ENCODE measurements at places on chromosomes 7 and 10.

DNA sequence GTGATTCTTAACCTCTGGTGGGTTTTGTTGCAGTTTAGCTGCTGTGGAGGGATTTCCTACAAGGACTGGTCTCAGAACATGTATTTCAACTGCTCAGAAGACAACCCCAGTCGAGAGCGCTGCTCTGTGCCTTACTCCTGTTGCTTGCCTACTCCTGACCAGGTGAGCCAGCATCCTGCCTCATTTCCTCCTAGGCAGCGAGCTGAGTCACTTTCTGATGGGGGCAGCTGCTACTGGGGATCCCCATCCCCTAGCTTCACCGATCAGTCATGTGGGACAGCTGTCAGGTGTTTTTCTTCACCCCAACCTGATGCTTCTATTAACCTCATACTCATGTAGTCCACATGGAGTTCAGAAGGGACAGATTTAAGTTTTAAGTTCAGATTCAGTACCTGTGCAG, 21.7 kb upstream of the SMO start:
- no peak for DNase-seq

GRCh38 chr10:69636626-69637605, 6.9 kb downstream of the FAM241B start:
- DNase-seq, result no peak

DNA sequence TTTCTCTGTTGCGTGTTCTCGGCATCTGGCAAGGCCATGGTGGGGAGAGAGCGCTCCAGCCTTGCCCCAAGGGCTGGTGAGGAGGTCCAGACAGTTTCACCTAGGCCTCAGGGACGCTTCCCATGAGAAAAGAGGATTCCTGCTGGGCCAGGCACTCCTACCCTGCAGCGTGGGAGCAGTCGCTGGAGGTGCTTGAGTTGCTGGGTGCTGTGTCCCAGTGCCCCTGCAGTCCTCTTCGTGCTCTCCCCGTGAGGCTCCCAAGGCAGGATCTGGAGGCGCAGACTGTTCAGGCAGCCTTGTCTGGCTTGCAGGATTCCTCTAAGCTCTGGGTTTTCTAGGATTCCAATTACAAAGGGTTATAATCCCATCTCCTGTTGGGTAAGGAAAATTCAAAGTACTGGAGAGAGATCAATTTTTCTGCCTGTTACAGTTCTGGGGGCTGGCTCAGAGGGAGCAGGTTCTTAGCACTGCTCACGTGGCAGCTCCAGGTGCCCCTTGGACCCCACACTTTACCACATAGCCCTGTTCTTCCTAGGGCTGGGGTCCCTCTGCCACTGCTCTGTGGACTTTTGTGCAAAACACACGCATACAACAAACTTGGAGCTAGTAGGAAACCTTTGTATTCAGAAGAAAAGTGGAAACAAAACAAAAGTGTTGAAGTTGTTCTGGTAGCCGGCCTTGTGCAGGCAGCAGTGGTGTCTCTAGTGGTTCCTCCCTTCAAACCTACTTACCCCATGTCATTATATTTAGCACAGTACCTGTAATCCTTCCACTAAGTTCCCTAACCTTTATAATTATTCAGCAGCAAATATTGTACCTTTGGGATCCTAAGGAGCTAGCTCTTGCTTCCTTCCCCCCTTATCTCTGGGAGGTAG, 60.5 kb downstream of the CCNY start:
- no peak for DNase-seq

- DNase-seq, result no peak
Measured at GRCh38 chr10:97383159-97383558, 18.0 kb downstream of the RRP12 start.

GRCh38 chr10:43362191-43362839, 9.1 kb upstream of the FXYD4 start:
- DNase-seq, result peak; percentile 24

DNA sequence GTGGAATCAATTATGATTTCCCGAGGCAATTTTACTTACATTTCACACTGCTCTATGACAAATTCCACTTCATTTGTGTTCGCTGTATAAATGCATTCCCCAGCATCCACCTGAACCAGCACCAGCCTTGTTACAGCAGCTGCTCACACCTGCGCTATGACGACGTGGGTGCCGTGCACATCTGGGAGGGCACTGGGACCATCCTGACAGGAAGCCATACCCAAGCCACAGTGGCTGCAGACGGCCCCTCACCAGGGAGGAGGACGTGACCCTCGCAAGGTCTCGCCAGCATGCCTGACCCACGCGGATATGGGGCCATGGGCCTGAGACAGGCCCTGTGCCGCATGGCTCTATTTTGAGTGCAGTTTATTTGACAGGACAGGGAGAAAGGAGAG, 201.3 kb downstream of the MAD1L1 start:
- no peak for DNase-seq

Data from GOT3 (cell line).